ENCODE measurements at places on chromosomes 11 and 22.

DNA sequence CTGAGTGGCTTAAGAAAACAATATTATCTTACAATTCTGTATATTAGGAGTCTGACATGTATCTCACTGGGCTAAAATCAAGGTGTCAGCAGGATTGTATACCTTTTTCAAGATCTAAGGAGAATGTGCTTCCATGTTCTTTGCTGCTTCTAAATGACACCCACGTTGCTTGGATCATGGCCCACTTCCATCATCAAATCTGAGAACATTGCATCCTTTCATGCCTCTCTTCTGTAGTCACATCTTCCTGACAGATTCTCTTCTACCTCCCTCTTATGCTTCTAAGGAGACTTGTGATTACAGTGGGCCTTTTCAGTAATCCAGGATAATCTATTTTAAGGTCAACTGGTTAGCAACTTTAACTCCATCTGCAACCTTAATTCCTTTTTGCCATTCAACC, 499.4 kb downstream of the FAM181B start:
- DNase-seq, result no peak

DNA sequence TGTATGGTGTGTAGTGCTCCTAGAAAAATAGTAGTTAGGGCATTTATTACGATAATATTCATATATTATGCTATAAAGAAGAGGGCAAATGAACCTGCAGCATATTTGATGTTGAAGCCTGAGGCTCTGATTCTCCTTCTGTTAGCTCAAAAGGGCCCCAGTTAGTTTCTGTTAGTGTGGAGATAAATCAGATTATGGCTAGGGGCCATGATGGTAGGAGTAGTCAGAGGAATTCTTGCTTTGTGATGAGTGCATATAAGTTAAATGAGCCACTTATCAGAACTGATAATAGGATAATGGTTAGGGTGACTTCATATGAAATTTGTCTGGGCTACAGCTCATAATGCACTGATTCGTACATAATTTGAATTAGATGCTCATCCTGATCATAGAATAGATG, 298.4 kb downstream of the DYNC2H1 start:
- DNase-seq, result no peak

GRCh38 chr11:69950120-69950519, 128.0 kb upstream of the ANO1 start:
- DNase-seq, result no peak

- no peak for DNase-seq
Observed at GRCh38 chr11:78281511-78281910, 92.8 kb downstream of the USP35 start.

DNA sequence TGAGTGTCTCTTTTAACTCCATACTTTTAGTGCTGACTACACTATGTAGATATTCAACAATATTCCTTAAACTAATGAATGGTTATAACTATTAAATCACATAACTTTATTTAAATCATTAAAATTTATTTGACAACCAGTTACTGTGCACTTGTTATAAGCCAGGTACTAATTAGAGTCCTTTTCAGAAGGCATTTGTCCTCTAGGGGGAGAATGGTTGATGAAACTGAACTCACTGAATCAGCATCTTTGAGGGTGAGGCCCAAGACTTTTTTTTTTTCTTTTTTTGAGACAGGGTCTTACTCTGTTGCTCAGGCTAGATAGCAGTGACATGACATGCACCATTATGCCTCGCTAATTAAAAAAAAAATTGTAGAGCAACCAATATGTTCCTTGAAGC, 515.6 kb upstream of the CCDC90B start:
- DNase-seq, result no peak

GRCh38 chr11:62399878-62400266, 19.0 kb upstream of the SCGB1A1 start:
- DNase-seq, result no peak

- DNase-seq, result no peak
Observed at GRCh38 chr11:93659841-93660240, 1.6 kb upstream of the CEP295 start.

- DNase-seq, result no peak
Observed at GRCh38 chr11:85903406-85903805, 48.2 kb downstream of the CCDC83 start.

DNA sequence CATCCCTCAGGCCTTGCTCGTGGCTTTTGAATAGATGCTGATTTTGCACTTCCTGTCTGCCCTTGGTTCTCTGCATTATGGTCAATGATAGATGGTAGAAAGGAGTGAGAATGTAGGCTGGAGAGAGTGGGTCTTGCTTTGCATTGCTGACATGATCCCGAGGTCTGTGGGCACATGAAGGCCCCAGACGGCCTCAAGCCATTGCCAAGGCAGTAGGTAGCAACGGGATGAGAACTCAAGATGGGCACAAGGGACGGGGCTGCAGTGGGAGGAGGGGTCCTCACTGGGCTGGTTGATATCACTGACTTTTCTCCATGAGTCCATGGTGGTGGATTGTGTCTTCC, 54.0 kb downstream of the GAB4 start:
- no peak for DNase-seq

DNA sequence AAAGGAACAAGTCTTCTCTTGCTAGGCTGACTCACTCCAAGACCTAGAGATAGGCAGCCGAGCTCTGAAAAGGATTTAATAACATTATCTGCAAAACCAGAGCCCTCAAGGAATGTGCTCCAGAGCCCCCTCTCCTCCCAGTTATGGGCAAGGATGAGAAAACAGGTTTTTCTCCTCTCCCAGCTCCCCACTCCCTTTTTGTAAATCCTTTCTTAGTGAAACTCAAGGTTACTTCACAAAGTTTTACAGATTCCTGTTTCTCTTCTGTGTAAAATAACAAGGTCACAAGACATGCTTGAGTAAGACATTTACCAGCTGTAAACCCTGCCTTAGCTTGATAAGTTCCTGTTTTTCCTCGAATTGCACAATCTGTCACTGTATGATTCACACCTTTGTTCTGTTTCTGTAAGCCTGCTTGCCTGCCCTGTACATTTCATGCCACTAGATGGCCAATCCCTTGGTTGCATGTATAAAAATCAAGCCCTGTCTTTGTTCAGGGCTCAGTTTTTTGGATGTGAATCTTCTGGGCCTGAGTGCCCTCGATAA, 489.4 kb downstream of the KCNA4 start:
- DNase-seq, result no peak

DNA sequence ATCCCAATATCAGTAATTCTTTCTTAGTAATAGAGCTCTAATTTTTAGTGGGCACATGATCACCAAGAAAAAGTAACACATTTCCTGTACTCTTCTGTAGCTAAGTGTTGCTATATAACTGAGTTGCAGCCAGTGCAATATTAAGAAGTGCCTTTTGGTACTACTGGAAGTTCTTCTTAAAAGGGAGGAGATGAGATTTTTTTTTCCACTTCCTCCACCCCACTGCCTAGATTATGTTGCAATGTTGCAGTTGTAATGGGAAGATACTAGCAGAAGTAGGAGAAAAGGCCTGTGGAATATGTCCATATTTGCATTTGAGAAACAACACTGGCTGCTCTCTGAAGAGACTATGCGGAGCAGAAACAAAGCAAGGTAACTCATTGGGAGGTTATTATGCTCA, 280.6 kb upstream of the ANO5 start:
- DNase-seq, result no peak

- DNase-seq, result no peak
Observed at GRCh38 chr22:17845790-17846189, 71.5 kb upstream of the BID start.

DNA sequence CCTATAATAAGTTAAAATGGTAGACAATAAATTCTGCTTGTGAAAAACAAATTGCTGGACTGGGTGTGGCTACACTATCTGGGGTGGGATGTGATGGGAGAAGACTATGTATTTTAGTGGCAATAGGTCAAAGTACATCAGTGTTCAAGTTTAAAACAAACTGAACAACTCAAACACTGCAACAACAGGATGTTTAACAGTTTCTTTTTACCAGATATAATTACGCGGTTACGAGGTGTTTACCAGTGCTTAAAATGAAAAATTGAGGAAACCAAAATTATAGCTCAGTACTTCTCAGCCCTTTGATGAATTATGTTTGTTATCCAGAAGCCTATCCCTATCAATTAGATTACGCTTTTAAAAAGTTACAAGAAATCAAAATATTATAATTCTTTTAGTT, 3.2 kb downstream of the PRDM10 start:
- no peak for DNase-seq

DNA sequence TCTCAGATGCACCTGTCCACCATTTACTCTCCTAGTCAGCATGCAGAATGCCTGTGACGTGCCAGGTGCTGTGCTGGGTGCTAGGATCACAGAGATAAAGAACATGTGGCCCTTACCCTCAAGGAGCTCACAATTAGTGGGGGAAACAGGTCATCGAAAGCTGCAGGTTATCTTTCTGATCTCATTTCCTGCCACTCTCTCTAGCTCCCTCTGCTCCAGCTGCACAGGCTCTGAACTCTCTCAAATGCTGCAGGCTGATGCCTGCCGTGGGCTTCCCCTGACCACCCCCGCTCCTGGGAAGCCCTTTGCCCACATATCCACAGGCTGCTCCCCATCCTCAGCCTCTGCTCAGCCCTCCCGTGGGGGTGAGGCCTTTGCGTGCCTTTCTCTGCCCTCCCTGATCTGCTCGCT, 29.6 kb downstream of the SHANK3 start:
- no peak for DNase-seq

DNA sequence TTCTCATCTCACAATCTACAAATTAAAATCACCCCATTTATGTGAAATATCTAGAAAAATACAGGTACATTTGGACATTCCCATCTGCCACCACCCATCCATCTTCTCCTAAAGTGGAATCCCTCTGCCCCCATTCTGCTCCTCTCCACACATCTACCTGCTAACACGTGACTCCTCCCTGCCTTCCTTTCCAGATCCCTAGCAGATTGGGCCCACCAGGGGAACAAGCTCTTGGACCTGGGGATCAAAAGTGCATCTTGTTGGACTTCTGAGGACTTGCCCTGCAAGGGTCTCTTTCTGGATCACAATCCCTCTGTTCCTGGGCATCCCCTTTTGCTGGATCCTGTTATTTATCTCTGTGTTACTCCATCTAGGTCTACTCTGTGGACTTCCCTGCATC, 107.6 kb downstream of the ZNF280B start:
- DNase-seq, result no peak

DNA sequence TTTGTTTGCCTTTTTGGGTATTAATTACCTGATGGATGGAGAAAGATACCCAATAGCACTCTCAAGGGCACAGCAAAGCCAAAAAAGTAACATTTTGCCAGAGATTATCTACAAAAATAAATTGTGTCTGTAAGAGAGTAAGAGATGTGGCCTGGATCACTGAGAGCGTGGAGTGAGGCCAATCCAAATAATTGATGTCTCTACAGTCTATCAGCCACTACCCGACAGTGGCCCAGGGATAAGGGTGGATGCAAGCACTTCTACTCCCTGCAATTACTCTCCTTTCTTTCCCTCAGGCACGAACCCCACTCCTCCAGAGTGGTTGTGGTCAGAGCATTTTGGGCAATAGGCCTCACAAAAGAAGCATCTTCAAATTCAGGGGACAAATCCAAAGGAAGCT, 92.3 kb upstream of the ZC3H12C start:
- no peak for DNase-seq

DNA sequence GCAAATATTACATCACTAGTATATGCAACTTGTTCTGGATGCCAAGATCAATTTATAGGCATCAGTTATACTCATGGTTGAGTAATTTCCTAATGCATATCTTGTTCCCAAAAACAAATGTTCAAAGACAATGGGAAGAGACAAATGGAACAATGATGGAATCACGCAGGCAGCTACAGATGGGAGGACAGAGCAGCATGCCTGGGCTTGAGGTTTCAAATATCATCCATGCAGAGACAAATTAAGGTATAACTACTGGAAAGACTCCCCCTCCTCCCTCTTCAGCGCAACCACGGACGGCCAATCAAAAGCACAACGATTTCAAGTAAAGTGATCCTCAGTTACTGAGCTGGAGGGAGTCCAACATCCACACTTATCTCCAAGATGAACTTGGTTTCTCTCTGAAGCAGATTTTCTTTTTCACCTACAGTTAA, 106.8 kb downstream of the CCDC83 start:
- no peak for DNase-seq

DNA sequence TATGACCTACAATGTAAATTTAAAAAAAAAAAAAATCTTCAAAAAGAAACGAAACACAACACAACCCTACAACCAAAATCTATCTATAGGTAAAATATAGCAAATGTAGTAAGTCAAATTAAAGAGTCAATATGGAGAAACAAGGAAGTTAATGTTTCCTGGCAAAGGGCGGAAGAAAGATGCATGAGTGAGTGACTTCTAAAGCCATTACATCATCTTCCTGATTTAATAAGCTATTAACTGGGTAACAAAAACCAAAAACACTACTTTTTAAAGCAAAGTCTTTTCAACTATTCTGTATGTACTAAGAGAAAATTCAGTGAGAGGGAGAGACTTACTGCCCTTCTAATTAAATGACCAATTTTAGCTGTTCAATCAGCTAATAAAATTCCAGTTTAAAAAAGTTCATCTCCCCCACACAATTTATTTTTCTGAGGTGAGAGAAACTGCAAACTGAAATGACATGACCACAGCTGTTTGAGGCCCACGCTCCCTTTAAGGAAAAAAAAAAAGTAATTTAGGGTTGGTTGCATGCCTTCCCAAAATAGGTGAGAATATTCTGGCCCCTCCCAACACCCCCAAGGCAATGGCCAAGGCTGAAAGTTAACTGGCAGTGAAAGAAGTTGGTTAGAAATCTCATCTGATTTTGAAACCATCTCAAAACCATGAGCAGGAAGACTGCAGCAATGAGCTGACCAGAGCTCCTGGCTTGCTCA, 5.9 kb downstream of the SF1 start:
- DNase-seq, result no peak

DNA sequence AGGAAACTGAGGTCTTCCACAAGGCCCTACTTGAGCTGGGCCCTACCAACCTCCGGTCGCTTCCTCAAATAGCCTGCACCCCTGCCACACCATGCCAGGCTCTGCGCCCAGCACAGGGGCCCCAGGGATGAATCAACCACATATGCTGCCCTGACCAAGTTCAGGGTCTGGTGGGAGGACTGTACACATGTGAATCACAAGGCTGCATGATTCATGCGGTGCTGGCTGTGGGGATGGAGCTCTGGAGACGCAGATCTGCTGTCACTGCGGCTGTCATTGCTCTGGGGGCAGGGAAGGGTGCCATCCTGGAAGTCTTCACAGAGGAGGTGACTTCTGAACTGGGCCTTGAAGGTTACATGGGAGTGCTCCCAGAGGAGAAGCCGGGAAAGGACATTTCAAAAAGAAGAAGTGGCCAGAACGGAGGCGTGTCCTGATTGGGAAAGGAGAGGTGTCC, 21.5 kb downstream of the CYTH4 start:
- no peak for DNase-seq

DNA sequence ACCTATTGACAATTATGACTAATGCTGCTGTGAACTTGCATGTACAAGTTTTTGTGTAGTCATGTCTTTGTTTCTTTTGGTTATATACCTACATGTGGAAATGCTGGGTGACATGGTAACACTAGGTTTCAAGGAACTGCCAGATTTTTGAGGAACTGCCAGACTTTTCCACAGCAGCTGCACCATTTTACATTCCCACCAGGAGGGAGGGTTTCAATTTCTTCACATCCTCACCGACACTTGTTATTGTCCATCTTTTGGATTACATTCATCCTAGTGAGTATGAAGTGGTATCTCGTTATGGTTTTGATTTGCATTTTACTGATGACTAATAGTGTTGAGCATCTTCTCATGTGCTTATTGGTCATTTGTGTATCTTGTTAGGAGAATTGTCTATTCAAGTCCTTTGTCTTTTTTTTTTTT, 13.3 kb downstream of the CLDN5 start:
- no peak for DNase-seq

All from activated T-helper 1 cell treated with Interleukin-2 at 50 U/mL for 16 hours (primary cell).